ENCODE measurements at places on chromosomes 16 and 17.

DNA sequence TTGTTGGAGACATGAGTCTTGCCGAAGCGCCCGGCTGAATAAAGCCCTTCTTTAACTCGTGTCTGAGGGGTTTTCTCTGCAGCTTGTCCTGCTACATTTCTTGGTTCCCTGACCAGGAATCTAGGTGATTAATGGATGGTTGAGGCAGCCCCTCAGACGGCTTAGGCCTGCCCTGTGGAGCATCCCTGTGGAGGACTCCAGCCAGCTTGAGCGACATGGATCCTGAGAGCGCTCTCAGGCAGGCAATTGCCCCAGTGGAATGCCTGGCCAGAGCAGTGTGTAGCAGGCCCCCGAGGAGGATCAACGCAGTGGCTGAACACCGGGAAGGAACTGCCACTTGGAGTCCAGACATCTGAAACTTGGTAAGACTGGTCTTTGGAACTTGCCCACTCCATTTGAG, 17.3 kb upstream of the ENDOV start:
- DNase-seq: no peak

DNA sequence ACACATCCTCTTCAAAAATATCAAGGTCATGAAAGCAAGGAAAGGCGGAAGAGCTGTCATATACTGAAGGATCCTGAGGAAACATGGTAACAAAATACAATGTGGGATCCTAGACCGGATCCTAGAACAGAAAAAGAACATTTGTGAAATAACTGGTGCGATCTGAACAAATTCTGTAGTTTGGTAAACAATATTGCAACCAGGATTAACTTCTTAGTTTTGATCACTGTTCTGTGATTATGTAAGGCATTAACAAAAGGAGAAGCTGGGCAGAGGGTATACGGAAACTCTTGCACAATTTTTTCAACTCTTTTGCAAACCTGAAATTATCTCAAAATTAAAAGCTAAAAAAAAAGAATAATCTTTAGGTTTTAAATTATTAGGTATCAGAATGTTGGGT, 109.7 kb downstream of the TRIM37 start:
- DNase-seq: no peak

DNA sequence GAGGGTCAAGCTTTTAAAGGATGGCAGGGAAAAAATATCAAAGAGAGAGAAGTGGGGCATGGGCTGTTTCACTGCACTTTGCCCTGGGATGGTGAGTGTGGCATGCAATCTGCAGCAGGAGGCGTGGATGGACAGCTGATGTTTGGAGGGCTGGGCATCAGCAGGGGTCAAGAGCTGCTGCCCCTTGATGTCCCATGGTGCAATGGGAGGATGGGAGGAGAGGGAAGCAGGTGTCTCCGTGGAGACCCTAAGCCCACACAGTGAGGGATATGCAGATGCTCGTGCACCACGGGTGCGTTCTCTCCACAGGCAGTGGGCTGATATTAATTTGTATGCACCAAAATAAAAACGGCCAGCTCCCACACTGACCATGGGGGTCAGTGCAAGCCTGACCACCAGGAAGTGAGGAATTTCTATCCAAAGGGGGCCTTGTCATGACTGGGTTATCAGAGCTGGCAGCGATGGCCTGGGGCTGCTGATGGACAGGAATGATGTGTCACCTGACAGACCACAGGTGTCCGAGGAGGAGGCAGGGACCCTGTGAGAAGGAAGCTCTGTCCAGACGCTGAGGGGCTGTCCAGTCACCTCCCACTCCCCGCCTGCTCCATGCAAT, 183.6 kb downstream of the IRF8 start:
- no peak for DNase-seq

GRCh38 chr16:74732707-74733350, 32.2 kb upstream of the MLKL start:
- DNase-seq: no peak

GRCh38 chr16:89452925-89453324, 37.4 kb downstream of the ANKRD11 start:
- DNase-seq: no peak

- DNase-seq: no peak
Measured at GRCh38 chr17:48460052-48460451, 30.0 kb upstream of the SKAP1 start.

DNA sequence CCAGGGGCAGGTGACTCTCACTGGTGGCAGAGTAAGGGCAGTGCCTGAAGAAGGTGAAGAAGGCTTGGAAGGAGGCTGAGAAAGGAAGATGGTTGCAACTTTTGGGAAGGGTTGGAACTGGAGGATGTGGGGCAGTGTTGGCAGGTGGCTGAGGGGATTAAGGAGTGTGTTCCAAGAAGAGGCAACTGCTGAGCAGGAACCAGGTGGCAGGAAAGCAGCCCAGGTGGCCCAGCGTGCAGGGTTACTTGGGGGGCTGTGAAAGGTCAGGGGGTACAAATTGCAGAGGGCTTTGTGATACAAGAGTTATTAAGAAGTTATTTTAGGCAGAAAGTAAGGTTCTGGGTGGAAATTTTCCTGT, 28.6 kb downstream of the WSCD1 start:
- no peak for DNase-seq
